CD4-positive, alpha-beta T cell treated with Interleukin-6 at 100 ng/mL for 8 hours (primary cell): ENCODE measurements at places on chromosomes 1 and 21.

GRCh38 chr1:201336711-201337450, 40.6 kb downstream of the TNNT2 start:
- no peak for DNase-seq

GRCh38 chr1:86441997-86442396, 18.0 kb downstream of the CLCA2 start:
- no peak for DNase-seq

- DNase-seq: no peak
Observed at GRCh38 chr1:36691374-36691773, 208.7 kb upstream of the CSF3R start.

GRCh38 chr1:52057876-52058415, 1.9 kb downstream of the BTF3L4 start:
- DNase-seq: no peak

GRCh38 chr1:22658385-22659163, 5.5 kb downstream of the C1QB start:
- no peak for DNase-seq

GRCh38 chr1:109206339-109206738, 7.4 kb upstream of the SARS1 start:
- DNase-seq: no peak

- no peak for DNase-seq
Observed at GRCh38 chr1:84492726-84493125, 13.5 kb upstream of the SPATA1 start.

DNA sequence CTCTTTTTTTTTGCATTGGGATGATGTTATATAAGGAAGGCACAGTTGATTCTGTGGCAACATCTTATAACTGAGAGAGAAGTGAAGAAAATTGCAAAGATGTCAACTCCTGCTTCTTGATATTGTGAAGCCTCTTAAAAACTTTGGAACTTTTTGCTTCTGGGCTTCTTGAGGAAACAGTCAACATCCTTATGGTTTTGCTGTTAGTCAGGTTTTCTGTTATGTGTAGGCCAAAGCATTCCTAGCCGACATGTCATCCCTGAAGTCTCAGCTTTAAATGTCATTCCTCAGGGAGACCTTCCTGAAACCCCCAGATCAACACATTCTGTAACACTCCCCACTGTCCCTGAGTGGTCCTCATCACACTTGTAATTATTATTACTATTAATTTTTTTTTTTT, 12.6 kb downstream of the FALEC start:
- no peak for DNase-seq

DNA sequence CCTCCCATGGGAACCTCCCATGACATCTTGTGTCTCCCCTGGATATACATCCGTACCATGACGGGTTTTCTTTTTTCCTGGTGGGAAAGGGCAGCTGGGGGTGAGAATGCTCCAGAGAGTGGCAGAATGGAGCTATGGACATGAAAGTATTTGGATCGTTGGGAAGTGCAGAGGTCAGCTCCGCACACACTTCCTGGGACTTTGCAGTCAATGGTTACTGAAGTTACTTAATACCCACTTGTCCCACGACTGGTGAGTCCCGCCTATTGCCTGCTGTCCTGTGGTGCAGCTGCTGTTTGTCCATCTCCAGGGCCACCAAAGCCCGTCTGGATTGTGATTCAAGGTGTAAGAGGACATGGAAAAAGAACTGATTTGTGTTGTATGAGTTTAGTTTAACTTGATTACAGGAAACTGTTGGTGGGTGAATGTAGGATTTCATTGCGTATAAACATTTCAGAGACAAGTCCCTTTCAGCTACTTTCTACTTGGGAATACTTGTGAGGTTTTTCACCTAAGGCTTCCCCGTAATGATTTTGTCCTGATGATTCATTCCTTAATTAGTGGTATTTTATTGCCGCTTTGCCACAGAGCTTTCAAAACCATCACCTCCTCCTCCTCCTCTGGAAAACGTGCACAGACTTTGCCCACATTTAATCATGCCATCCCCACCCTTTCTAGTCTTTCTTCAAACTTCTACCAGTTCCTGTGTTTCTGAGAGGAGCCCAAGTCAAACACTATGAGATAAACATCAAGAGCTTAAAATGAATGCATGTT, 308.8 kb downstream of the KIF26B start:
- DNase-seq: no peak

GRCh38 chr1:184574588-184574987, 180.1 kb downstream of the EDEM3 start:
- DNase-seq: no peak

DNA sequence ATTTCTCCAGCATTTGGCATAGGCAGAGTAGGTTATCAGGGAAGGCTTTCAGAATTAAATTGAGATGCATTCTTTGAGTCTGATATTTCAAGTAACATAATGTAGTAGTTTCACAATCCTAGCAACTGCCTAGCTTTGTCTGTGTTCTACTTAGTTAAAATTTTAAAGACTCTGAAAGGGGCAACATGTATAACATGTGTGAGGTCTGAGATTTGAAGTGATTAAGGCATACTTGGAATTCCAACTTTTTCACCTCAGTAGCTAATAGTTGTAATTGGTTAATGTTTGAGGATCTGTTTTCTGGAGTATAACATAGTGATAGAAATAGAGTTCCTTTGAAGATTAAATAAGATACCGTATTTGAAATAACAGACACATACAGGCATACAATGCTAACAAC, 335.2 kb upstream of the BEND5 start:
- DNase-seq: no peak

- no peak for DNase-seq
Observed at GRCh38 chr21:35368326-35368725, 319.2 kb upstream of the RUNX1 start.

- no peak for DNase-seq
Observed at GRCh38 chr1:15120251-15120945, 33.1 kb upstream of the TMEM51 start.

- DNase-seq: no peak
Observed at GRCh38 chr1:23984417-23985186, 4.5 kb upstream of the SRSF10 start.

GRCh38 chr1:244341455-244342450, 110.0 kb downstream of the ADSS2 start:
- DNase-seq: peak; percentile 30

DNA sequence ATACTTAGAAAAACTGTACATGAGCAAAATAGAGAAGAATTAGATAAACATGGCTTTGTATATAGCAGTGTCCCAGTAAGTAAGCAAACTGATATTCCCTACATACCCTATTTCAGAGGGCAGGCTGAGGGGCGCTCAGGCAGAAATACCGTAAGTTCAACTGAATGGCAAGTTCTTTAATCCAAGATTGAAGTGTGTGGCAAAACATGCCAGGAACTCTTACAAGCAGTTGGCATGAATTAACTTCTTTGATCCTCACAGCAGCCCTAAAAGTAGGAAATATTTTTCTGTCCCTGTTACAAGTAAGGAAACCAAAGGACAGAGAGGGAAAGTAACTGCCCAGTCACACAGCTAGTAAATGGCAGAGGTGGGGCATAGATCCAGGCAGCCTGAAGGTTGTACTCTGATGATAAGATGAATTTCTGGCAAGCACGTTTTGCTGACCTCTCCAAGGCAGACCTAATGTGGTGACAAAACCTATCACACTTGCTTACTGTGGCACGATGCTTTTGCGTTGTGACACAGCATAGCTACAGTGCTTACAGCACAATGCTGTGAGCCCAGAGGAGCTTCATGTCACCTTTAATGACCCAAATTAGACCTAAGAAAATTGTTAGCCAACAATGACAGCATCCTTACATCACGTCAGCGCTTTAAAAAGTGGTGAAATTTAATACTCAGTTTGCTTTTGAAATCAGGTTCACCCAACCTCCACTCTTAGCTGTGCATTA, 35.0 kb upstream of the THEM4 start:
- no peak for DNase-seq

DNA sequence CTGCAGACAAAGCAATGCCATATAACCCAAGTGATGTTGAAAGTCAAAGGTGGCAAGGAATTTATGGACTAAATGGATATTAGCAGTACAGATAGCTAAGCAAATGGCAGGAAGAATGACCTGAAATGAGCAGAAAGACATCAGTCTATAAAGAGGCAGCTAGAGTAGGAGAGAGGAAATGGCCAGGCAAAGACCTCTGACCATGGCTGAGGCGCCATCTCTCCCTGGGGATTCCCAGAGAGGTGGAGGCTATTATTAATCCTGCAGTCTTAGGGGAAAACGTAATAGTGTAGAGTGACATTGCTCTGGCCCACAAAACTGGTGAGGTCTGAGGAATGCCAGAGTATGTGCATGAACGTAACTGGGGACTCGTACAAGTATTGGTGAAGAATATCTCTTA, 563.6 kb upstream of the PRMT6 start:
- DNase-seq: no peak

GRCh38 chr1:213061263-213061662, 10.2 kb downstream of the RPS6KC1 start:
- DNase-seq: no peak

GRCh38 chr1:16164213-16165072, 8.6 kb upstream of the EPHA2 start:
- DNase-seq: no peak

GRCh38 chr1:234781241-234782065, 171.5 kb upstream of the IRF2BP2 start:
- DNase-seq: no peak

DNA sequence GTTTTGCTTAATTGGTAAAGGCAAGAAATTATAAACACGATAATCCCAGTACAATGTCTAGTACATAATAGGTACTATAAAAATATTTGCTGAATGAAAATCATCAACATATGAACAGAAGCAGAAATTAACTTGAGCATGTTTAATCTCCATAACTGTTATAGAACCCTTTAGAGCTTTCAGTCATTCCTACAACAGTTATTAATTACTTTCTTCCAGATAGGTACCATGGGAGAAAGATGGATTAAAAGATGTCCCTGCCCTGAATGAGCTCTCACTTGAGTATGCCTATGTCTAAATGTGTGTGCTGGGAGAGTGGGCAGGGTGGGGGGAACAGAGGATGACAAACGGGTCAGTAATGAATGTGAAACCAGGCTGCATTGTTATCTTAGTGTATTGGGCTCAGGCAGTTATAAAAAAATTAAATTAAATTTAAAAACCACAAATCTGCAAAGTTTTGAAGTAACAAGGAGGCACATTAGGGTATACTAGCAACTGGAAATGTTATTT, 2.4 kb downstream of the EPS15 start:
- no peak for DNase-seq
